ENCODE measurements at places on chromosomes 3 and 15. TPM values are rescaled to one million over a fixed set of nuclear protein-coding genes. Genes with fewer than 3 reads are reported as not detected.

MORC1 gene
- total RNA-seq, result not detected

P2RY12 gene
- total RNA-seq, result 27.1 TPM

TMCO5A gene
- total RNA-seq, result not detected

RMDN3 gene
- total RNA-seq, result 38.3 TPM

CLDN11 gene
- total RNA-seq, result 88.2 TPM

LRRC31 gene
- total RNA-seq, result not detected

GOLGA6A gene
- total RNA-seq, result 0.98 TPM

GABRG3 gene
- not detected for total RNA-seq

UBAP1L gene
- 13.4 TPM for total RNA-seq

DAPK2 gene
- 36.9 TPM for total RNA-seq

UTS2B gene
- 0.89 TPM for total RNA-seq

PPP1R14D gene
- total RNA-seq, result not detected

ATP2B2 gene
- total RNA-seq, result 1.4 TPM

ANKRD63 gene
- total RNA-seq, result not detected

LINS1 gene
- 20.0 TPM for total RNA-seq

LIPC gene
- total RNA-seq, result 24.4 TPM

ISG20 gene
- total RNA-seq, result 20.2 TPM

ARIH2 gene
- total RNA-seq, result 88.9 TPM

POTEB gene
- total RNA-seq, result not detected

GPR176 gene
- 5.7 TPM for total RNA-seq

CAPN3 gene
- total RNA-seq, result 21.9 TPM

TLR9 gene
- total RNA-seq, result 1.1 TPM

ATP13A4 gene
- 1.2 TPM for total RNA-seq

ACOX2 gene
- total RNA-seq, result 31.0 TPM

RTP3 gene
- not detected for total RNA-seq

UBE2E2 gene
- total RNA-seq, result 91.0 TPM

PCOLCE2 gene
- total RNA-seq, result 22.6 TPM

DUOXA2 gene
- total RNA-seq, result not detected

PLA2G4E gene
- total RNA-seq, result not detected

GOLGA8T gene
- 1.5 TPM for total RNA-seq

SLC24A5 gene
- 0.89 TPM for total RNA-seq

LCMT2 gene
- total RNA-seq, result 6.9 TPM

FOXB1 gene
- total RNA-seq, result not detected

WDR93 gene
- total RNA-seq, result not detected

GREM1 gene
- 4.6 TPM for total RNA-seq

CCDC39 gene
- 0.58 TPM for total RNA-seq

KLHL18 gene
- 21.0 TPM for total RNA-seq

GUCA1C gene
- not detected for total RNA-seq

CHL1 gene
- 252 TPM for total RNA-seq

GASK1A gene
- total RNA-seq, result 17.8 TPM

LMAN1L gene
- total RNA-seq, result not detected

SERPINI2 gene
- not detected for total RNA-seq

GOLGA8G gene
- total RNA-seq, result not detected

DOCK3 gene
- total RNA-seq, result 6.2 TPM

GOLGA8J gene
- total RNA-seq, result 0.89 TPM

SIDT1 gene
- total RNA-seq, result 4.5 TPM

SAMMSON gene
- total RNA-seq, result 3.4 TPM
